ENCODE measurements at places on chromosomes 11 and 22.

- no peak for DNase-seq
These were observed 70.1 kb upstream of the LINC01488 start for GRCh38 chr11:69411257-69411924.

- DNase-seq = peak; percentile 20
These were observed 43.7 kb downstream of the MED15 start for GRCh38 chr22:20550851-20551744.

GRCh38 chr22:42697542-42698013 is 23.1 kb downstream of the A4GALT start:
- DNase-seq = no peak

DNA sequence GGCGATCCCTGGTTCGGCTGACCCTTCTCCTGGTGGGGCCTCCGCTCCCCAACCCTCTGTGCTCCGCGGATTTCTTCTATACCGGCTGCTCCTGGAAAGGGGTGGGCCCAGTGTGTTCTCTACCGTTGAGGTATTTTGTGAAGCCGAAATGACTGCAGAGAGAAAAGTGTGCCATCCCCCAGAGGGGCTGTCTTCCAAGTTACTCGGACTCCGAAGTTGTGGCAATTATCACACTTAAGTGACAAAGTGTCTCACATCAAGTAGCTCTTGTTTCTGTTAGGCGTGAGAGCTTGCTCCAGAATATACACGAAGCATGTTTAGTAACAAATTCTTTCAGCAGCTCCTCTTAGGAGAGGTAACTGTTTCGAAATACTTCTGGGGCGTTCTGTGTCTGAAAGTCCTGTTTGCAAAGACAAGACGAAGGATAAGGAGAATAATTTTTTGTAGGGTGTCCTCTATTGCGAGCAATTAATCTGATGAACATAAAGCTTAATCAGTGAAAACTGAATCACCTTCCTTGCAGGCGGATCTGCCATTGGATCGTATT is 434 bp downstream of the XPNPEP3 start:
- no peak for DNase-seq

- DNase-seq = no peak
These were observed 62.0 kb downstream of the IGF2 start for GRCh38 chr11:2077061-2077802.

GRCh38 chr11:133166662-133167061 is 365.6 kb downstream of the OPCML start:
- DNase-seq = no peak

GRCh38 chr11:45145379-45146071 is 914 bp upstream of the PRDM11 start:
- DNase-seq = no peak

DNA sequence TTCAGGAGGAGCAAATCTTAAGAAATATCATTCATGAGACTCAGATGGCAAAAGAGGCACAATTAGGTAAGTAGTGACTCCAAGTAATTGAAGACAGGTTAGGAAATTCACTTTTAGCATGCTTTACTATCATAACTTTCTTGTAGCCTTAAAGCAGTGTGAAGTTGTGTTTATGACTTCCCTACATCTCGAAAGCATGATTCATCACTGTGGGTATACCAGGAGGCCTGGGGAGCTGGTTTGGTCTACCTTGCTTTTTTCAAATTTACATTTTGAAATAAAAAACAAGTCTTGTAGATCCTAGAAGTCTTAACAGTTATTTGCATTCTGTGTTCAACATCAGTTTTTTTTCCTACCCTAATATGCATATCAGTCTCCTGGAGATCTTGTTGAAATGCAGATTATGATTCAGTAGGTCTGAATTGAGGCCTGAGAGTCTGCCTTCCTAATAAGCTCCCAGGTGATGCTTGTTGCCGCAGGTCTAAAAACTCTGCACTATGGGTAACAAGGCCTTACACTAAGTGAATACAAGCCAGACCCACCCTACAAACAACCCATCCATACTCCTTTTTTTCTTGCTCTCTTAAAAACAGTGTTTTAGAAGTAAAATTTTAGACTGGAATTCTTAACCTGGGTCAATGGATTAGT is 41.4 kb downstream of the TTC17 start:
- DNase-seq = no peak

- DNase-seq = no peak
These were observed 729 bp downstream of the IL17RA start for GRCh38 chr22:17085277-17086181.

DNA sequence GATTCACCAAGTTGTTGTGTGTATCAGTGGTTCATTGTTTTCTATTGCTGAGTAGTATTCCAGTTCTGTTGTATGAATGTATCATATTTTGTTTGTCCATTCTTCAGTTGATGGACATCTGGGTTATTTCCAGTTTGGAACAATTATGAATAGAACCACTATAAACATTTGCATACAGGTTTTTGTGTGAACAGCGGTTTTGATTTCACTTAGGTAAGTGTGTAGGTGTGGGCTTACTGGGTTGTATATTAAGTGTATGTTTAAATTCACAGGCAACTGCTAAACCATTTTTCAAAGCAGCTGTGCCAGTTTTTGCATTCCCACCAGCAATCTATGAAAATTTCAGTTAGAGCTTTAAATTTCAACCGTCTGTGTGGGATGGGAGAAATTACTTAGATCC is 217.8 kb downstream of the NELL1 start:
- DNase-seq = no peak

DNA sequence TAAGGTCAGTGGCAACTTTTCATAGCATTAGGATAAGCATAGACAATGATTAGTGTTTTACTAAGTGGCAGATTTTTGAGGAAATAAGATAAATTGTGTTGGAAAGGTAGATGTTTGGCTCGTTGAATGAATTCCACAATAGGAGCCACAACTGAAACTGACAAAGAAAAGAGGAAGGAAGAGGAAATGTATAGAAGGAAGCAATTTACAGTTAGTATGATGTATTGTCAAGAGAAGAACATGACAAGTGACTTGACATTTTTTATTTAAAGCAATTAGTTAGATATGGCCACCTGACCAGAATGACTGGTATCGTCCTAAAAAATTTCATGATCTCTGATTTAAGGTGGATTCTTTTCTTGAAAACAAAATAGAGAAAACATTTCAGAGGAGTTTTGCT is 3.1 kb upstream of the RAG2 start:
- no peak for DNase-seq

DNA sequence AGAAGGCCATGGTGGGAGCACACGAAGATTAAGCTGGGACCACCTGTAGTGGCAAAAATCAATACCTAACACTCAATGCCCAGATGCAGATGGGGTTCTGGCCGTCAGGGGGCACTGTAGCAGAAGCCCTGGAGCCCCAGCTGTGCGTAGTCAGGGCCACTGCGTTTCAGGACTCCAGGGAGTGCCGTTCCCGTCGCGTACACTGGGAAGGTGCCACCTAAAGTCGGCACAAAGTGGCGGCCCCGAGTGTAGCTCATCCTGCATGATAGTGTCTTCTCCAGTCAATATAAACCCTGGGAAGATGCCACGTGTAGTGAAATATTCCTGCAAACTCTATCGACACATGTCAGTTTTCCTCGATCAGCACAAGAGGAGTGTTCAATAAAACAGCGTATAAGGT is 123.8 kb upstream of the NTM start:
- no peak for DNase-seq

GRCh38 chr11:17631702-17632365 is 84.8 kb downstream of the OTOG start:
- no peak for DNase-seq

GRCh38 chr22:36644333-36644757 is 59.2 kb downstream of the CACNG2 start:
- no peak for DNase-seq

- DNase-seq = no peak
These were observed 8.6 kb downstream of the MYEOV start for GRCh38 chr11:69302447-69303020.

DNA sequence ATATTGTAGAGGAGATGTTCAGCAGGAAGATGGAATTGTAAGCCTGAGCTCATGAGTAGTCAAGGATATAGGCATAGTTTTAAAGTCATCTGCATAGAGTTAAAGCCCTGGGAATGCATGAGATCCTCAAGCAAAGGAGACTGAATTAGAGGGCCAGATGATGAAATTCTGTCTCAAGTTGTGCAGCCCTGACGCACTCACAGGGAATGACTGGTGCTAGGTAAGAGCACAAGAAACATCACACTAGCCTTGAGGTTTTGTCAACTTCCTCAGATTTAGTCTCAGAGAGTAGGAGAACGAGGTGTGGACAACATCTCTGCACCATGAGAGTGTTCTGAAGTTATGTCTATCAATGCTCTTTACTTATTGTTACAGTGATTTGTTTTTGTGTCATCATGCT is 5.8 kb downstream of the RAB38 start:
- no peak for DNase-seq

GRCh38 chr22:17994424-17995108 is 29.8 kb downstream of the MICAL3 start:
- DNase-seq = no peak

GRCh38 chr22:32951807-32952153 is 106.4 kb downstream of the SYN3 start:
- DNase-seq = no peak

DNA sequence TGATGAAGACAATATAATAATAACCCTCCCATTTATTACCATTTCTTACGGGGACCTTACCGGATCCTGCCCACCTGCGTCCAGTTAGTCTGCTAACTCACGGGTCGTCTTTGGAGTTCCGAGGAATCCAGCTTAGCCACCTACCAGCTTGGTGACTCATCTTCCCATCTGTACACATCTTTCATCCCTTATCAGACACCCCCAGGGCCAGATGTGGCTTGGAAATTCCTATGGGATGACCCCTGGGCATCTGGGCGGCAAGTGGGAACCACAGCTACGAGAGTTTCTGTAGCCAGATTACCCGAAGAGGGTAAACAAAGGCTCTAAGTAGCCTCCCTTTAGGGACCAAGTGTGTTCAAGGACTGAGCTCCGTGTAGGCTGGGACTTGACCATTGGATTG is 12.8 kb upstream of the PRR5 start:
- DNase-seq = no peak

- DNase-seq = no peak
These were observed 13.9 kb upstream of the MYO18B start for GRCh38 chr22:25728071-25728470.

- DNase-seq = no peak
These were observed 244.9 kb upstream of the SYN3 start for GRCh38 chr22:33303099-33303498.

GRCh38 chr11:45654231-45655011 is 11.0 kb downstream of the CHST1 start:
- DNase-seq = no peak

DNA sequence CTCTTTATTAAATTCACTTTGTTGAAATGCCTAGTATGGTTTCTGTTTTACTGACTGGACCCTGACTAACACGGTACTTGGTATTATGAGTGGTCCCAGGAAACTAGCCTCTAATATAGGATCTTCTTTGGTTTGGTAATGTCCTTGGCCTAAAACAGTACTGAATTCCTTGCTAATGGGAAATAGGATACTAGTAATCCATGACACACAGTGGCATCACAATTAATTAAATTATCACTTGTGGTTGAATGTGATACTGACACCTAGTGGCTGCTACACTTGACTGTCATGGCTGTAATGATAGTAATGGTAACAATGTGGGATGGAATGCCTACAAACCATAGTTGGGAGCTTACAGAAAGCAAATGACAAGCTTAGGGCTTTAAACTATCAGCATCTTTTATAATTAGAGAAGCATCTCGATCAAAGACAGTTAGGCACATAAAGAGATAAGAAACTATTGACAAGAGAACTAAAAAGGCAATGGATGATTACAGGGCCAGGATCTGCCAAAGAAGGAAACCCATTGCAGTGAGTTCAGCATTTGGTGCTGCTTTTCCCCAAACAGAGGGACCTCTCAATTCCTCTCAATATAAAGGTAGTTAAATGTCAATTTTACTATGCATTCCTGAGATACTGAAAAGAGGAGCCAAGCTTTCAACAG is 8.6 kb downstream of the DNHD1 start:
- DNase-seq = no peak

GRCh38 chr11:79383874-79384273 is 57.0 kb downstream of the TENM4 start:
- DNase-seq = no peak

DNA sequence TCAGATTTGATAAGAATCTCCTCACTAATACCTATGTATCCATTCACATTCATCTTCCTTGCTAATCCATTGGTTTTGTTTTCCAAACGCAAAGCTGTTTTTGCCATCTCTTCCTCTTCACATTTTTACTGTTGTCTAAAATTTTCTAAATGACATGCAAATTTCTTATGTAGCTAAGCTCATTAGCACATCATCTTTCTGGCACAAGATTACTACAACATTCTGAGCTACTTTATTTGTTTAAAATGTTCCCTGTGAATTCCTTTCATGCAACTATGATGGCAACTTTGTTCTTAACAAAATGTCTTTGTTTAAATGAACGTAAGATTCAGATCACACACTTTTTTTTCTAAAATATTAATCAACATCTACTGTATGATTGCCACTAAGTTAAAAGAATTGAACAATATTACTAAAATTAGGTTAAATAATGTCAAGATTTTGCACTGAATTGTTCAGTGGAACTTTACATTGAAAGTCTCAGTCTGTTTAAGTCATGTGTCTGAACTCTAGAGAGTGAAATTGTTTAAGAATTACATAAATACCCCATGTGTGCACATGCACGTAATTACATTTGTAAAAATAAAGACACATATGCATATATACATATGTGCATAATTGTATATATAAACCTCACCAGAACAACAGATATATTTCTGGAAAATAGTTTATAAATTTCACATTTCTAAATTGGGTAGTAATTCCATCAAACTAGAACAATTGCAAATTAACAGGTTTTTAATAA is 688.4 kb downstream of the CNTN5 start:
- no peak for DNase-seq

- DNase-seq = no peak
These were observed 30.2 kb upstream of the KLHL35 start for GRCh38 chr11:75463106-75463774.

GRCh38 chr11:32006799-32007388 is 84.0 kb upstream of the RCN1 start:
- DNase-seq = no peak

DNA sequence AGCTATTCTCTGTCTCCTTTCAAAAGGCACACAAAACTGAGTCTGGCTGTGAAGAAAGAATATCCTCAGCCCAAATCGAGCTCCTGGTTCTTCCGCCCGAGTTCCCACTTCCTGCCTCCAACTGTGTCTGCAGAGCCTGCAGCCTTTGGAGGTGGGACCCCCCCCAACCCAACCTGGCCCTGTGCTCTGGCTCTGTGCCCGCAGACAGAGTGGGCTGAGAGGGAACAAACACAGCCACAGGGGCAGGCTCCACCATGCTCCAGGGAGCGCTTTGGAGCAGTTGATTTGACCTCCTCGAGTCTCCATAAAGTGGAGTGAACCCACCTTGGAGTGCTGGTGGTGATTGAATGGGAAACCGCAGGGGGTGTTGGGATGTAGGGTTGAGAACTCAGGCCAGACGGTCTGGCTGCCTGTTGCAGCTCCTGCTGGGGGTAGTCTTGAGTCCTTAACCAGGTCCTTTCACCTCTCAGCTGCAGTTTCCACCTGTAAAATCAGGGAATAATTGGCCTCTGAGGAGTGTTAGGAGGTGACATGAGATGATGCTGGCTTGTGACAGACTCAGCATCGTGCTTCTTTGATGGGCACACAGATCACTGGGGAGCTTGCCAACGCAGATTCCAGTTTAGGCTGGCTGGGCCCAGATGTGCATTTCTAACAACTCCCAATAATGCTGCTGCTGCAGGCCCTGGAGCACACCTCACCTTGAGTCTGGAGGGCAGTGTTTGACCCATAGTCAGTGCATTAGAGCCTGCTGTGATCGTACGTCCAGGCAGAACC is 11.4 kb downstream of the DAGLA start:
- DNase-seq = no peak

GRCh38 chr11:116885951-116886655 is 48.7 kb upstream of the APOA1 start:
- DNase-seq = no peak

- no peak for DNase-seq
These were observed 130.5 kb upstream of the ANO3 start for GRCh38 chr11:26201411-26201810.
